ENCODE measurements at places on chromosomes 2 and 18.

DNA sequence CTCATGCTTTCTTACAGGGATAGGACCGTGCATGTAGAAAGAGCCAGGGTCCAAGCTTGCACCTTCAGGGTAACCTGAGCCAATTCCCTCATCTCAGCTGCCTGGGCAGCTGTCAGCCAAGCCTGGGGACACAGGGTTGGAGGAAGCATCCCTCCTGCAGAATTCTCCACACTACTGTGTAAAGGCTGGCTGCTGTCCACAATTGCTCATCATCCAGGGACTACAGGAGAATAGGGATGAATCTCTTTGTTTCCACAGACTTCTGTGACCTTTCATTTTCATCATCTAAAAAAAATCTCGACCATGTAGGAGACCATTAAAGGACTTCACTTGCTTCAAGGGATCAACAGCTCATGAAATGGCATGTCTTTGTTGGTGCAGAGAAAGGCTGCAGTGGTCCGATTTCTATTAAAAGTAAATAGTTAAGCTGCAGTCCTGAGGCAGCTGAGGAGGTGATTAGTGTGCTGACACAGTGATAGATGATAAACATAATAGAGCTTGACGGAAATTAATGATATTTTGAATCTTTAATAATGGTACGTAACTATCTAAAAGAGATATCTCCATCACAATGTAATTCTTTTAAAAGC lies 74.4 kb upstream of the COPS8 start:
- peaks cover 2% of the 10 kb centered on the region for H3K27me3 ChIP-seq
- no peaks in the 10 kb centered on the region for H3K4me1 ChIP-seq
- no peak for DNase-seq
- no peaks in the 10 kb centered on the region for H3K36me3 ChIP-seq
- H3K27ac ChIP-seq = no peak overlapping the region

DNA sequence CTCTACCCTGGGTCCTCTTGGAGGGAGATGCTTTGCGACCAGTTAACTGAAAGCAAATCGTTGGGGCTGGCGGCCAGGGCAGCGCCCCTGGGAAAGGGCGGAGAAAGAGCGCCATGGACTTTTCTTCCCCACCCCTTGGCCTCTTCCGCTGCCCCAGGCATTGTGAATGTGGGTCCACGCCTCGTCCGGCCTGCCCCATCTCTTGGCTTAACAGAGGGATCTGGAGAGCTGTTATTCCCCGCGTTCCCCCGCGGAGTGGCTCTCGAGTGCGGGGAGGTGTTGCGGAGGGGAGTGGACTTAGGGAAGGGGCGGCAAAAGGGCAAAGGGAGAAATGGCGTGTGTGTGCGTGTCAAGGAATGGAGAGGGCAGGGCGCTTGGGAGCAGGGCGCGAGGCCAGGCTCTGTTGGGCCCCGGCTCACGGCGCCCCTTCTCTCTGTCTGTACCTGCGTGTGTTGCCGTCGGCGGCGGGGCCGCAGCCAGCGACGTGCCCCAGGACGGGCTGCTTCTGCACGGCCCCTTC lies 6.6 kb downstream of the EMX1 start:
- DNase-seq = no peak
- no peak overlapping the region for H3K4me3 ChIP-seq
- peaks cover 21% of the 10 kb centered on the region for H3K27me3 ChIP-seq

DNA sequence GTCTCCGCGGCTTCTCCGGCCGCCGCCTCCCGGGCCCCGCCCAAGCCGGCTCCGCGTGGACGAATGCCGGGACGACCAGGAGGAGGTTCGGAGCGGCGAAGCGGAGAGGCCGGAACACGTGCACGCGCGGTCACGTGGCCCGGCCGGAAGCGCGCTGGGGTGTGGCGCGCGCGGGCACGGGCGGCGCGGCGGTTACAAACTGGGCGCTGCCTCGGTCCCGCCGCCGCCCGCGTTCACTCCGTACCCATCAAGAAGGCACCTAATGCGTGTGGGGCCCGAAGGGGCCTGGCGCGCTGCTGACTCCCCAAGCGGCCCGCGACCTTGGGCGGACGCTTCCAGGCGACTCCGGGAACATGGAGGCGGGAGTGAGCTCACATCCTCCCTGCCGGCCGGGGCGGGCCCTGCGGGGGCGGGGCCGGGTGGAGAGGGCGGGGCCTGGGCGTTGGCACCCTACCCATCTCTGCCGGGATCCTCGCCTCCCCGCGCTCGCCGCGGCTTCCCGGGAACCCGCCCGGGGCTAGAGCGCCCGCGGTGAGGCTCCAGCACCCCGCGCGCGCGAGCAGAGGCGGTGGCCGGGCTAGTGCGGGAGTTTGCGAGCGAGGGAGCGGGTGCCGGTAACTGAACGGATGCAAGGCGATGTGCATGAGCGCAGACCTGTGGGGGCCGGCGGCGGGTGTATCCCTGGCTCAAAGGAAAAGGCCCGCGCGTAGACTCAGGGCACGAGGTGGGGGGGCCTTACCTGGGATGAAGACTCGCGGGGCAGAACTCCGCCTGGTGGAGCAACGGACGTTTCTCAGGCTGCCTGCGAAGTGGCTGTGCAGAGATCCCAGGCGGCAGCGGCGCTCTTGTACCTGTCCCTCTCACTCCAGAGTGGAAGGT lies at the start of gene TMEM185B:
TMEM185B (minus strand) TSS at position 367 of the 879 bp plus-strand sequence. CDS start 424 bp downstream, outside the sequence.
- peak; percentile 92 for DNase-seq
- peaks cover 39% of the 10 kb centered on the region for H3K4me1 ChIP-seq
- peak within 1 kb of the TSS; percentile 84 for H3K4me3 ChIP-seq

GRCh38 chr2:219309278-219309677 lies at the start of gene PTPRN:
PTPRN (minus strand) TSS chr2:219309401; CDS start chr2:219309332, 69 bp downstream.
- DNase-seq = no peak
- H3K4me3 ChIP-seq = no peak within 1 kb of the TSS
- no peak within 1 kb of the TSS for H3K27ac ChIP-seq
- peaks cover 31% of the 10 kb centered on the region for H3K27me3 ChIP-seq

DNA sequence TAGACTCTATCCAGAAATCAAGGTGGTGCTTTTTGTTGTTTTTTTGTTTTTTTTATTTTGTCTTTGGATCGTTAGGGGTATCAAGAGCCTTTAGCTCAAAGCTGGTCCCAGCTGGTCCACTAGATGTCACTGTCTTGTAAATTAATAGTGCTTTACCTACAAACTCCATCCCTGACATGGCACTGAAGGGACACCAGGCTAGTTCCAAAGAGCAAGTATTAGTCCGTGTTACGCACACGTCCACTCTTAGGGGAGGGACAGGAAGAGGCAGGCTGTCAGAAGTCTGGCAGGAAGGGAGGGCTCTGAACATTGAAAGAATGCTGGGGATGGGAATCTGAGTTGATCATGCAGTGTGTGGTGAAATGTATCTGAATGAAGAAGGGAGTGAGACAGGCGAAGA lies 85.9 kb upstream of the CCBE1 start:
- H3K4me3 ChIP-seq = no peak overlapping the region
- H3K4me1 ChIP-seq = peaks cover 5% of the 10 kb centered on the region
- peaks cover 5% of the 10 kb centered on the region for H3K27me3 ChIP-seq
- peak; percentile 17 for DNase-seq
- H3K36me3 ChIP-seq = no peaks in the 10 kb centered on the region
- no peak overlapping the region for H3K27ac ChIP-seq

- H3K27ac ChIP-seq = no peak overlapping the region
- H3K27me3 ChIP-seq = peaks cover 8% of the 10 kb centered on the region
- H3K4me3 ChIP-seq = no peak overlapping the region
- H3K4me1 ChIP-seq = no peaks in the 10 kb centered on the region
Measured at GRCh38 chr18:47777626-47778025, 152.8 kb downstream of the SMAD2 start.

DNA sequence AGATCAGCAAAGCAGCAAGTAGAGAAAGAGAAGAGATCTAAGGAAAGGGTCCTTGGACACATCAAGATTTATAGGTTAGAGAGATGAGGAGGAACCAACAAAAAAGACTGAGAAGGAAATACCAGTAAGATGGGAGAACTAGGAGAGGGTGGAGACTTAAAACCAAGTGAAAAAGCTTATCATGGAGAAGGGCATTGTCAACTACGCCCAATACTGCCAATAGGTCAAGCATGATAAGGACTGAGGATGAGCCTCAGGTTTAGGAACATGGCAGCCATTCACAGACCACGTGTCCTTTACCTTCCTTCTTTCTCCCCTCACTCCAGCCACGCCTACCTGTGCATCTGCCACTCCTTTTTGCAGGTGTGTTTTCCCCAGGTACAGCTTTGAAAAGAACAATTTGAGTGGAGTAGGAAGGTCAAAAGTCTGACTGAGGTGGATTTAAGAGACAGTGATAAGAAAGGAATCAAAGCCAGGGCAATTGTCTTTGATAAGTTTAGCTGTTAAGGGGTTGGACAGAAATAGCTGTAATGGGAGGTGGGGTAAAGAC lies 238.7 kb downstream of the STK39 start:
- peaks cover 46% of the 10 kb centered on the region for H3K36me3 ChIP-seq
- no peak for DNase-seq
- peaks cover 3% of the 10 kb centered on the region for H3K4me1 ChIP-seq

Measured in memory B cell (primary cell).